ENCODE measurements at places on chromosomes 7 and 10.

DNA sequence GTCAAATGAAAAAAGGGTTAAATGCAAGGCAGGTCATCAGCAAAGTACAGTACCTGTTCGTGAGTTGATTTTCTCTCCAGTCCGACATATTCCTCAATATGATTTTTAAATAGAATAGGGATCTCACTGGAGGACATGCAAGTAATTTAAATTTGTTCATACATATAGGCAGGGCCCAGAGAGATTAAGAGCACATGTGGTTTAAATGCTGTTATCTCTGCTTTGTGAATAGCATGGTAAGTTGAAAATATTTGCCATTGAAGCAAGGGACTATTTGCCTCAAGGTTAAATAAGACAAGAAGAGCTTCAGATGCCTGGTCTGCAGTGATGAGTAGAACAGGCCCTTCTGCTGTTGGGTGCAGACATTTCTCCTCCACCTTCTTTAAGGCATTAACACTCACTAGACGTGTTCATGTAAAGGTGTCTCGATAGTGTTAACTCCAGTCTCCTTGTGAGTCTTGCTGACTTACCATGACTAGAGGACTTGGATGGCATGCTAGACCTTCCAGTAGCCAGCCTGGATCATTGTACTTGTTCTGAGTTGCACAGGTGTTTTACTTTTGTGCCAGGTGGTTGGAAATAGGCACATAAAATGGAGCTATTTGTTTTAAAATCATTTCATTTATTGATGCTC lies 15.6 kb upstream of the AKR1C3 start:
- peak; percentile 30 for DNase-seq

- DNase-seq, result no peak
Measured at GRCh38 chr10:60778971-60779796, 906 bp downstream of the CDK1 start.

GRCh38 chr7:48511080-48511479 lies 339.8 kb downstream of the ABCA13 start:
- no peak for DNase-seq

DNA sequence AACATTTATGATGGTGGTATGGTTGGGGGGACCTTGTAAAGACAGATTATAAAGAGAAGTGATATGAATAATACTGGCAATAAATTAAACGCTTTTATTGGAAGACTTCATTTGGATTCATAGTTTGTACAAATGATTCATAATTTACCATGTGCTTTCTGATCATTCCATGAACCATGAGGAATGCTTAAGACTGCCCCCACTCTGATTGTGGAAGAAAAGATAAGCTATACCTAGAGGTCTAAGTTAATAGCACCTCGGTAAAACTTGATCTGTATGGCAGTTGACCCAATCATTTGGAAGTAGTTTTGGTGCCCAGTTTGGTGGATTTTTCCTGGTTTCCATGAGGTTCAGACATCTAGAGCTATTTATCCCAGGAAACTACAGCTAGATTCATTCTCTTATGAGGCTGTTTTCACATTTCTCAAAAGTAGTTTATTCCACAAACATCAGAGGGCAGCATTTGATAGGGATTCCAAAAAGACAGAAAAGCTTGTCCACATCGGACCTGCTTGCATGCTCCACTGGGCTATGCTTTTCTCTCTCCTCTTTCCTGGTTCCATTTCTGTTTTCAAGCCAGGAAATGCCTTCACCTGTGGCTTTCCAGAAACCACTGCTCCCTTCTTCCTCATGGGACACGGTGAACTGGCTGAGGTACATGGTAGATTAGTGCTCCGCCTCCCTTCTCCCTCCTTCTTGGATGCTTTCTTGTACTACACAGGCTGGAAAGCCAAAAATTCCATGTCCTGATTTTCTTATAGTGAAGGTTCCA lies 29.2 kb downstream of the TFAM start:
- DNase-seq, result peak; percentile 82

- DNase-seq, result peak; percentile 62
Measured at GRCh38 chr7:100914879-100915447, 19.3 kb upstream of the ACHE start.

- DNase-seq, result peak; percentile 21
Measured at GRCh38 chr10:14653271-14654161, 121.2 kb downstream of the FAM107B start.

DNA sequence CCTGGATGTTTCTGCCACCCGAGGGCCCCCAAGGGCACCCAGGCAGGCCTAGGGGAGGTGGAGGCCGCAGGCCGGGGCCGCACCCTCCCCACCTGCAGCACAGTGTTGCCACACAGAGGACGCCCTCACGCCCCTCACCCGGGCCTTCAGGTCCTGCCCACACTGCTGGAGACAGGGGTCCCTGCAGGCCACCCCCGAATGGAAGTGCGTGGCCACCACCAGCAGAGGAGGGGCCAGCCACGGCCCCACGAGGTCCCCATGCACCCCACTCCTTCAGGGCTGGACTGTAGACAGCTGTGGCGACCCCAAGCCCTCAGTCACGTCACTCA lies 35.4 kb downstream of the ADAP1 start:
- DNase-seq, result no peak

GRCh38 chr10:104648421-104648820 lies 7.3 kb downstream of the SORCS3 start:
- DNase-seq, result no peak

- no peak for DNase-seq
Measured at GRCh38 chr7:27992097-27992496, 188.5 kb downstream of the JAZF1 start.

Data from RCC 7860 (cell line).